DMS79 (cell line): ENCODE measurements at places on chromosomes 4 and X.

DNA sequence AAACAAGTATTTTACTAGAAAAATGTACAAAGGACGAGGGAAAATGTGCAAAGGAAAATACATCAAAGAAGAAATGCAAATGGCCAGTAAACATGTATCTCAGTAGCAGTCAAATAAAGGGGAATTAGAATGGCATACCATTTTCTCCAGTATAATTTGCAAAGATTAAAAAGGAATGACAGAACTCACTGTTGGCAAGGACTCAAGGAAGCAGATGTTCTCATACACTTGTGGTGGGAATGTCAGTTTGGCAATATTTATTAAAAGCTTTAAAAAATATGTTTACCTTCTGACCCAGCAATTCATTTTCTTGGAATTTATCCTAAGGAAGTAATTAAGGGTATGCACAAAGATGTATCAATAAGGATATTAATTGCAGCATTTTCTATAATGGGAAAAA, 7.6 kb downstream of the CLCN5 start:
- DNase-seq, result no peak

DNA sequence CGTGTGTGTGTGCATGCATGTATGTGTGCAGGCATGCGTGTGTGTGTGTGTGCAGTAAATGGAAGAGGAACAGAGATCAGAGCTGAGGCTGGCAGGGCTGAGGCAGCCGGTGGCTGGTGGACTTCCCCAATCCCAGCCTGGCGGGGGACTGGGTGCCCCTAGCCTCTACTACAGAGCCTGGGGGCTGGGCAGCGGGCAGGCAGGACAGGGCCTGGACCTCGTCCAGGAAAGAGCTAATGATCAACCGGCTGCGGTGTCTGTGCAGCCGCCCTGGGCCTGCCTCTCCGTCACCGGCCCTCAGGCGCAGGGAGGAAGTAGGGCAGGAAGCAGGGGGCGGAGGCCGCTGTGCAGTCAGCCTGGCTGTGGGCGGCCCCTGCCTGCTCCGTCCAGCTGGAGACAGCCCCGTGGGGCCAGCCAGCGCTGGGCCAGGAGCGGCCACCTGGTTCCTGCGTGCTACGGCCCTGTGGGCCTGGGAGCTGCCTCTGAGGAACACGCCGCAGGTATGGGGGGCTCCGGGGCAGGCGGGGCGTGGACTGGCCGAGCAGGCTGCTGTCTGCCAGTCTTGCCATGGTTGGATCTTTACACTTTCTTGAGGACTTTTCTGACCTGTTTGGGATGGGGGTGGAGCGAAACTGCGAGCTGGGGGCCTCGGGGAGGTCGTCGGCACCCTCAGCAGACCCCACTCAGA, at the start of gene SH3TC1:
Gene SH3TC1 (plus strand): TSS at position 385 of the 688 bp plus-strand sequence. CDS start 5,905 bp downstream, outside the sequence.
- DNase-seq, result no peak

- DNase-seq, result no peak
Measured at GRCh38 chr4:157713342-157713741, 459.5 kb downstream of the GASK1B start.

DNA sequence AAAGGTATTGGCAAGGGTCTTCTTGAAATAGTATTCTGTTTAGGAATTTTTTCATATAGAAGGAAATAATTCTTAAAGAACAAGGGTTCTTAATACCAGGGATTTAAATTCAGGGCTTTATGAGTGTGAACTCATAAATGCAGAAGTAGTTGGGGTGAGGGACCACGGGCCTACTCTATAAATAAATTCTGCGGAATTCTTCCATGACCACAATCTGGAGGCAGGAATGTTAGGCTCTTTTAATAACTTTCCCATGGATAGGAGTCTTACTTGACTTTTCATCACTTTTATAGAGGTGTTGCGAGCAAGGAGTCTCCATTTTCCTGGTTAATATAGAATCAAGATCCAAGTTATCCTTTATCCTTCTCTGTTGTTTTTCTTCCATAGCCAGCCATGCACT, 76.7 kb upstream of the SLC4A4 start:
- no peak for DNase-seq

DNA sequence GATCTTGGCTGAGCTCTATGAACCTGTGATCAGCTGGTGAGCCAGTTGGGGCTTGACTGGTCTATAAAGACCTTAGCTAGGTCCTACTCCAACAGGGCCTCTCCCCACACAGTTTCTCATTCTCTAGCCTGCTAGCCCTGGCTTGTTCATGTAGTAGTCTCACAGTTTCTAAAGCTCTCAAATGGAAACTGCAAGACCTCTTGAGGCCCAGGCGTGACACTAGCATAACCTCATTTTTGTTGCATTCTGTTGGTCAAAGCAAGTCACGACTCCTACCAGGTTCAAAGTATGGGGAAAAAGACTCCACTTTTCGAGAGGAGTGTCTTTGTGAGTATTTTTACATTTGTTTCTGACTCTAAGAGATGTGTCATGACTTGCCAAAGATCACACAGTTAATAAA, 50.9 kb downstream of the CEP44 start:
- no peak for DNase-seq

- DNase-seq, result no peak
Measured at GRCh38 chr4:75513526-75514130, 575 bp downstream of the RCHY1 start.

DNA sequence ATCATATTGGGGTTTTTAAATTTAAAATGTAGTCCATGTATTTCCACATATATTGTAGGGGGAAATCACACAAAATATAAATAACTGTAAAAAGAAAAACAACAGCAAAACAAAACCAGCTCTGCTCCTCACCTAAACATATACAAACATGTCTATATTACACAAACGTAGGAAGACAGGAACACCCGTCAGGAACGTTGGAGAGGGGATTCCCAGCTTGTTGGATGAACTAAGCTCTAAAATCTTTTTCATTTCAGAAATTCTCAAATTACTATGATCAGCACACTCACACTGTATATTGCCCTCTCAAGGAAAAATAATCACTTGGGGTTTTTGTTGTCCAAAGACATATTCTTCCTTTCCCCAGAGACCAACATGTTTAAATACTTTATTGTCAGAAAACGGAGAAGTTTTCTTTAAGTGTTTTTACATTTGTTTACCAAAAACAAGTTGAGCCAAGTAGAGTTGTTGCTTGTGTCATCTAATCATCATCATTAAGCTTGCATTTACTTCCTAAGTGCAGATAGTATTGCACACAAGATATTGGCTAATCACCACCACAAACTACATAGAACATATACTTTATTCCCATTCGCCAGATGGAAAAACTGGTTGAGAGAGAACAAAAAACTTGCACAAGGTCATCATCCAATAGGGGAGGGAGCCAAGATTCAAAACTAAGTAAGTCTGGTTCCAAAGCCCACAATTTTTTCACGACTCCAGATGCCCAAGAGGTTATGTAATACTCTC, 2.4 kb upstream of the TLR10 start:
- DNase-seq, result no peak

- no peak for DNase-seq
Measured at GRCh38 chr4:175646802-175647201, 165.3 kb downstream of the GPM6A start.

GRCh38 chr4:17981063-17981462, 40.5 kb downstream of the LCORL start:
- no peak for DNase-seq

GRCh38 chr4:186979961-186980745, 256.5 kb upstream of the FAT1 start:
- DNase-seq, result no peak

DNA sequence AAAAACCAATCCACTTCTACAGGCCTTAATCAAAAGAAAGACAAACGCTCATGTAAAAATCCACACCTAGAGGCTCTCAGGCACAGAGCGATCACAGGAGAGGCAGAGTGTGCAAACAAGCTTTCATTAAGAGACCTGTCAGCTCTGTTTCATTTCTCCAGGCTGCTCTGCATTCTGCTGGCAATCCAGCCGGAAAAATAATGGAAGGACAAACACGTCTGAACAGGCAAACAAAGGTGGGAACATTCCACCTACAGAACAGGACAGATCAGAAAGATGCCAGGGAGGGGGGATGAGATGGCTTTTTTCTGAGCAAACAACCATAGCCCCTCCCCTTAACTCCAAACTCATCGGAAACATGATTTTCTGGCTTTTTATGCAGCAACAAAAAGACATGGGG, 9.7 kb downstream of the SOD3 start:
- DNase-seq, result no peak

- no peak for DNase-seq
Measured at GRCh38 chr4:153852501-153852900, 63.6 kb upstream of the SFRP2 start.

DNA sequence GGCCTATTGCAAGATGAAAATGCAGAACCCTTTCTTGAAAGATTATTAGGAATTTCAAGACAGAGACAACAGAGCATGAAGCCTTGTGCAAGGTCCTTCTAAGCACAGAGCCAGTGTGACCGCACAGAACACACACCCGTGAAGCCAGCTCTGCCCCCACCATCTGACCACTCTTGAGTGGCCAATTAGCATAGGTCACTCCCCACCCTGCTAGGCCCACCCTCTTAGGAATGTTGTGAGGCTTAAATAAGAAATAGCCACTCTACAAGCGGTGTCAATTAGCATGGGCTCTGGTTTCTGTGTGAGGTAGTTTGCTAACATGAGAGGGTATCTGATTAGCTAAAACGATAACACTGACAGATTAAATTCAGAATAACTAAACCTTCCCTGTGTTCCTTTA, 152.9 kb downstream of the PTTG2 start:
- DNase-seq, result no peak

DNA sequence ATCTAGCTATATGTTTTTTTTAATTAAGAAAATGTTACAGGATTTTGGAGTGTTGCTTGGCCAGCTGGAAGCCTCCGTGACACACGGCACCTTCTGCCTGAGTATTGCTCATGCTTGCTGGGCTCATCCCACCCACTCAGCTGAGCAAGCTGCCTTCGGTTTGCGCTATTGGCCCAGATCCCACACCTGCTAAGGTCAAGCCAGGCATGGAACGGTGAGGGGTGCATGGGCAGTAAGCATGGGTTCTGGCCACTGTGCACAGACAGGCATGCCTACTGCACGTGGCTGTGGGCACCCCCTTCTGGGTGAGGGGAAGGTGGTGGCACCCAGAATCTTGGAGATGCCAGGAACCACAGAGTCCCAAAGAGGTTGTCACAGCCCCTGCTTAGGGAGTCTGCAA, 1178.4 kb upstream of the PCDH7 start:
- no peak for DNase-seq

DNA sequence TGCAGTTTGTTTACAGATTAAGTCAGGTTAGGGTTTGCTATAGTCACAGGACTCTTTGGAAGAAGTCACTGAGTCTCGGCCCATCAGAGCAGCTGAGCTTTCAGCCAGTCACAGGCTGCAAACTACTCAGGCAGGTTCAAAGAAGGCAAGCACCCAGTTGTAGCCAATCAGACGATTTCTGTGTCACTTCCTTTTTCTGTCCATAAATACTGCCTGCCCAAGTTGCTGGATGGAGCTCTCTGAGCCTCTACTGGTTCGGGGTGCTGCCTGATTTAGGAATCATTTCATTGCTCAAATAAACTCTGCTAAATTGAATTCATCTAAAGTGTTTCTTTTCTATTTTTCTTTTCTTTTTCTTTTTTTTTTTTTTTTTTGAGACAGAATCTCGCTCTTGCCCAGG, 7.3 kb upstream of the SH3BP2 start:
- no peak for DNase-seq

DNA sequence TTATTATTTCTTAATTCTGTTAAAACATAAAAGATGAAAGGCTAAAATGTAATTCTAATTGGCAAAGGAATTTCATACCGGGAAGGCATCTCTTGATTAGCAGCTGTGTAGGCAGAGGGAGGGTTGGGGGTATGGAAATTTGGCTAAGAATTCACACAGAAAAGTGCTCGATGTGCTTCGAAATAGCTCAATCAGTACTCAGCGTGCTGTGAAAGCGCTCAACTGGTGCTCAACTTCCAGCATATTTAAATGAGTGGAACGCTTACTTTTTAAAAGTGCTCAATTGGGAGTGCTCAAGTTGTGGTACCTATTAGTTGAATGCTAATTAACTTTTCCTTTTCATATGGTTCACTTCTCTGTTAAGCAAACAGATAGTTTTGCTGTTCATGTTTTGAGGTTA, 695.9 kb upstream of the ATOH1 start:
- DNase-seq, result no peak

DNA sequence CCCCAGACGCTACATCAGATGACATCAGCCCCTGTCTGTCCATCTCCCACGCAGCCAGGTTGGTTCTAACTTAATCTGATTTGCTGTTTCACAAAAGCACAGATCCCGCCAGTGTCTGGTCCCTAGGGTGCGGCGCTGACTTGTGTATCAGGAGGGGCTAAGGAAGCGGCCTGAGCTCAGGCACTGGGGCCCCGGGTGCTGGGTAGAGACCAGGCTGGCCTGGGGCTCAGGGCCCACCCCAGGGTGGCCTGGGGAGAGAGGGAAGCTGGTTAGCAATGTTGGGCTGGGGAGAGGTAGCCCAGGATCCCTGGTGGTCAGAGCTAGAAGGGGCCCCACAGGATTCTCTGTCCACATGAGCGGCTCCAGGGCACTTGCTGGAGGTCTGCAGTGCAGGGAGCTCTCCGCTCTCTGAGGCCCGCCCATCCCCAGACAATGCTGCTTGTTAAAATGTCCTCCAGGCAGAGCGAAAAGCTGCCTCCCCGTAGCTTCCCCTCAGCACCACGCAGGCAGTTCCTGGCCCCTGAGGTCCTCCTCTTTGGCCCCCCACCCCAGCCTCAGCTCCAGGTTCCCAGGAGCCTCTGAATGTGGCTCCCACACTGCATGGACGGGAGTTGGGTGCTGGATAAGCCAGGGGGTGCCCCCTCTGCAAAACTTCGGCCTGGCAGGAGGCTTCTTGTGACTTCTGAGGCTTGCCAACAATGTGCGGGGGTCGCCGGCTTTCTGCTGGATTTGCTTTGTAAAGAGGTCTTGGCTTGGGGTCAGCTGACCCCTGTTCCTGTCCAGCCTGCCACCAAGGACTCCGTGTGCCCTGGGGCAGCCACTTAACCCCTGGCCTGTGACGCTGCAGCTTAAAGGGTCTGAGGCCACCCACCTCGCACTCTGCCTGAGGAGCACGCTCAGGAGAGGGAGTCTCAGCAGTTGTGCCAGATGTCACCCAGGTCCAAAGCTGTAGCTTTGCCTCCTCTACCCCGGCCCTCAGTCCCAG, 112.9 kb downstream of the CPZ start:
- DNase-seq, result no peak

DNA sequence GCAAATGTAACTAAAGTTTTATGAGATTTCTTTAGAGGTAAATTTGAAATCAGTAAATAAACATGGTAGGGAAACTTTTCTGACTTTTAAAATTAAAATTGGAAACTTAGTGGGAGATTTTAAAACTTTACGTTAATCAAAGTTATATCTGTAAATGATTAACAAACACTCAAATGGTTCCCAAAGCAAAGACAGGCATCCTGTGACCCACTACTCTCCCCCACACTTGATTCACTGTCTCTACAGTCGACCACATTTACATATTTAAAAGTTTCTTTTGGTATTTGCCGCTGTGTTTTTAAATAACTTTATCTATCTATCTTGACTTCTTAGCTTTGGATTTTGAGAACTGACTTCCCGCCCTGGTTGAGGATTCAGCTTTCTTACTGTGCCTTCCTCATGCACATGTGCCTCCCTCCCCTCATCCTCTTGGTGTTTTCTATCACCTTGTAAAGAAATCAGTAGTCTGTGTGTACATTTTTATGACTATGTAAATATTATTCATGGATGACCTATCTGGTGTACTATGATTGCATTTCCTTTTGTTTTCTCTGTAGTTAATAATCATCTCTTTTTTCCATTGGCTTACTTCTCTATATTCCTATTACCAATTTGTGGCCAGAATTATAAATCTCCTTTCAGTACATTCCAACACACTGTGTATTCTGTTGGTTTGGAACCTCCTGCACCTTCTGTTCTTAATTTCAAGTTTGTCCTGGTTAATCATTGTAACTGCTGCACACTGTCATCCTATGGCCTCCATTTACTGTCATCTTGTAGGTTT, 72.6 kb downstream of the WWC2 start:
- no peak for DNase-seq

- DNase-seq, result no peak
Measured at GRCh38 chr4:170769862-170770261, 680.1 kb upstream of the AADAT start.
